SHP77 treated with DMSO at 0.1 percent for 48 hours (cell line): ENCODE measurements at places on chromosomes 5 and 9.

DNA sequence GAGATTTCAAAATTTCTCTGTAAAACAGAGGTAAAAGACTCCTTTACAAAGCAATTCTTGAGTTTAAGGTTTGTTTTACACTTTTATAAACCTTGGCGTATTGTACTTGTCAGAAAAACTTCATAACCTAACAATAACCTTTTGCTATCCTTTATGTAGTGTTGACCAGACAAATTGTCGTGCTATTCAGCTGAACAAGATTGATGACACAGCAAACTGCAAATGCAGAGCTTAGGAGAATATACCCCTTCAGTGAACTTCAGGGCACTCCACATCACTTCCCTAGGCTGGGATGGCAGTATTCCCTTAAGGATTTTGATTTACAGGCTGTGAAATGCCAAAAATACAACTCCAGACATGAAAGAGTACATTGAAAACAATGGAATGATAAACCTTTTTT lies 89.2 kb upstream of the CDH18 start:
- no peak for DNase-seq

DNA sequence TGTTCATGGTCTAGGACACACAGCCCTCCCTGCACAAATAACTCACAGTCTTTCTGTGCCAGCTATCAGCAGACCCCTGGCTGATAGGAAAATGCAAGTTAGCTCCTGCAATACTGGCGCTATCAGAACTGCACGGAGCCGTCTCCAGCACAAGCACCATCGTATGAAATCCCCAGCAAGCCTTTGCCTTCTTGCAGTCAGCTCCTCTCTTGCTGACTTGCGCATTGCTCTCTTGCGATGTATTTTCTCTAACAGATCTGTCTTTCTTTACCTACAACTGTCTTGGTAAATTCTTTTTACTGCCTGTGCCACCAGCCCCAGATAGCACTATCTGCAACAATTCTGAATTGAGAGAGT lies 25.1 kb upstream of the UGCG start:
- DNase-seq = no peak

DNA sequence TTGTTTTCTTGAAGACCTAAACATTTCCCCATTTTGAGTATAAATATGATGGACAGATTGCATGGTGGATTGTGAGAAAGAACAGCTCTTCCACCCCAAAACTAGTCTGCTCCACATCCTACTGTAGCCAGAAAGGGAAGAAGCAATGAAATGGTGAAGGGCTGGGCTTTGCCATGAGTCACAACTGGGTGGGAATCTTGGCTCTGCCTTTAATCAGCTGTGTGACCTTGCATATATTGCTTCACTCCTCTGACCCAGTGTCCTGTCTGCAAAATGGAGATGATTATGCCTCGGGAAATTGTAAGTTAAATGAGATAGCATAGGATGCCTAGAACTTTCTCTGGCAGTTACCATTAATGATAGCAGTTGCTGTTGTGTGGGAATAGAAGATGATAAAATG lies 101.9 kb downstream of the PDE8B start:
- no peak for DNase-seq

DNA sequence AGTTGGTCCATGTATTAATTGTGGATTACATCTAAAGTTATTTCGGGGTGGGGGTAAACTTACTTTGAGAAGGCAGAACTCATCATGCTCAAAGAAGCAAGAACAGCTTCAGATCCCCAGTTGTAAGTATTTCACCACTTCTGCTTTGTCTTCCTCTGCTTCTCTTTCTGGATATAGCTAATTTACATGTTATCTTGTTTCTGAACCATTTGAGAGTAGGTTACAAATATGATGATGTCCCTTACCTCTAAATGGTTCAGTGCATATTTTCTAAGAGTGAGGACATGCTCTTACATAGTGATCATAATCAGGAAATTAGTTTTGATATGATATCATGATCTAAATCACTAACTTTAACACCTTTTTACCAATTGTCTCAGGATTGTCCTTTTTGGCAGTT lies 11.9 kb downstream of the TRIO start:
- no peak for DNase-seq

- DNase-seq = no peak
These were observed 45.0 kb downstream of the PRR16 start for GRCh38 chr5:120509053-120509452.

- DNase-seq = no peak
These were observed 197.5 kb downstream of the MAPKAP1 start for GRCh38 chr9:125509476-125509875.

DNA sequence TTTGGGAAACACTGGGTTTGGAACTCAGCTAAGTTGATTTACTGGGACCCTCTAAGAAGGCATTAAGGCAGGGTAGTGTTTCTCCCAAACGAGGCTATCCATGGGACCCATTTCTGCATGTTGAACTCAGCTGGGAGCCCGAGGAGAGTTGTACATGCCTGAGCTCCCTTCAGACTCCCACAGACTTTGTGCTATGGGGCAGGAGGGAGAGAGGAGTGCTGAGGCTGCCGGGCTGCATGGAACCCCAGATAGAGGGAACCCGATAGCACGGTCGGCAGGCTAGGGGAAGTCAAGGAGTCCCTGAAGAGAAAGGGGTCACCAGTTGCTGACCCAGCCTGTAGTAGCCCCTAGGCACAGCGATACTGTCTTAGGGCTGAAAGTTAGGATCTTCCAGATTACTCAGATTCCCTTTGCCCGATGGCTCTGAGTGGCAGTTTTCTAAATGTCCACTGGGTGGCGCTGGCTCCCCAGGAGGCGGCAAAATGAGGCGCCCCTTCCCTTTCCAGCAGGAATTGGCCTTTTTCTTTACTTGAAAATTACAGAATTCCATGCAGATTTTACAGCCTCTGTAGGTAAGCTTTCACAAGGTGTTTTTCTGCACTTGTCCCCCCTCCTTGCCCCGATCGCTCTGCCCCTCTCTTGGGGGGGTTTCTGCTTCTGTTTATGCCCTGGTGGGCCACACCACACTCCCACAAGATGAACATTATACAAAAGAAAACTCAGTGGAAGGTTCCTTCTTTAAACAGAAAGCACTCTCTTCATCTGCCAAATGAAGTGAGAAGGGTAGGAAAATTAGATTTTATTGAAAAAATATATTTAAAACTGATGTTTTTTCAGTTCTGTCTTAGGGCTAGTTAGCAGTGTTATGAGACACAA lies 17.8 kb downstream of the NANS start:
- no peak for DNase-seq

GRCh38 chr9:122580360-122580759 lies 2.8 kb downstream of the OR1L8 start:
- DNase-seq = no peak

GRCh38 chr5:161414896-161415295 lies 131.6 kb downstream of the GABRB2 start:
- DNase-seq = no peak

- no peak for DNase-seq
These were observed 72.6 kb downstream of the SH3RF2 start for GRCh38 chr5:146009020-146009419.

GRCh38 chr5:139431706-139432105 lies 7.6 kb downstream of the DNAJC18 start:
- DNase-seq = no peak

DNA sequence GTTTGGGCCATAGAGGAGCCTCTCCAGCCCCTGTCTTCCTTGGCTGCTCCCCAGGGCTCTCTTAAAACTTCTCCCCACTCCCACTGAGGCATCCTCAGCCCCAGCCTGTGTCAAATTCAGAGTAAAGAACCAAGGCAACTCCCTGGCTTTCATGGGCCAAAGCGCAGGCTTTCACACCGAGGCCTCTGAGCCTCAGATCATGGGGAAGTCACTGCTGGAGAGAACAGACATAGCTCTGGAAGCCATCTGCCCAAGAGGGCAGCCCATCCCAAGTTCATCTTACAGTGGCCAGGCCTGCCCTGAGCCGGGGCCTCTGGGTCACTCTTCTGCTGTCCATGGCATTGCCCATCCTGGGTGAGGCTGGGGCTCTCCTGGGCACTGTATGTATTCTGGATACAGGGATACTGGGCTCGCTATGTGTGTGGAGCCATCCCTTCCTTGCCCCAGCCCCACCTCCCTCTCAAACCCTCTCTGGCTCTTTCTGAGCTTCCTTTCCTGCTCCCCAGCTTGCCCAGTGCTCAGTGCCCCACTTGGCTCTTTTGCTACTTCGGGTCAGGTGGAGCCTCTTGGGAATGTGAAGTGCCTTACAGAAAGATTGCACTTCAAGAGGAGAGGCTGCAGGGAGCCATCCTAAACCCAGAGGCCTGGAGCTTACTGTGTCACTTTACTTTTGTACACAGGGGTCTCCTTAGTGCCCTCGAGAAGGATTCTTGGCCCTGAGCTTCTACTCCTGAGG lies 33.0 kb downstream of the TGFBI start:
- DNase-seq = no peak

DNA sequence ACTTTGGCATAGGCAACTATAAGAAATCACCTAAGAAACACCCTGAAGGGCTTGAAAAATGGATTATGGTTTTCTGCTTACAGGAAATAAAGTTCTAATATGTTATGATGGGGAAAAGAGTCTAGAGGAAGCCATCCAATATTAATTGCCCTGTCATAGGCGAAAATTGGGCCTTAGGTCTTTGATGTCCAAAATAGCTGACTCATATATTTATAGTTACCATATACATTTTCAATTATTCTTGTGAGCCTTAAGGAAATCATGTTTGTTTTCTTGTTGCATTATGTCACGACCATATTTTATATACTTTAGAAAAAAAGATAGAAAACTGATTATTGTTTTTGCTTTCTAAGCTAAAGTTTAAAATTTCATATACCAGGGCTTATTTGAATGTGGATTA lies 509.1 kb downstream of the CDH12 start:
- DNase-seq = no peak

GRCh38 chr9:36123515-36123914 lies 13.0 kb upstream of the GLIPR2 start:
- DNase-seq = no peak

GRCh38 chr9:69180200-69180599 lies 6.1 kb downstream of the TJP2 start:
- no peak for DNase-seq

DNA sequence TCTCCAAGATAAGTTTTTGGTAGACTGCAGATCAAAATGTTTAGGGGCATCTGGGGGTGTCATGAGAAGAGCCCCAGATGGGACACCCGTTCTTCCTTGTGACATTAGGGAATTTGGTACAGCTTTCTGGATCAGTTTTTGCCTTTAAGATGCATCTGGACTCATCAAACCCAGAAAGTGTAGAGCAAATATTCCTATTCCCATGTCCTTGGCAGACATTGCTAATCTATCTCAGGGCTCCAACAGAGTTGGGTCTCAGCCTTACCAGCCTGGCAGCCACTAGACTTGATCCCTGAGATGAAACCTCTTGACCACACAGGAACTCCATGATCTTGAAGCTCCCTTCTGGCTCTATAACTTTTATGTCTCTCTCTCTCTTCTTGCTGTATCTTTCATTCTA lies 35.6 kb downstream of the ERGIC1 start:
- no peak for DNase-seq

DNA sequence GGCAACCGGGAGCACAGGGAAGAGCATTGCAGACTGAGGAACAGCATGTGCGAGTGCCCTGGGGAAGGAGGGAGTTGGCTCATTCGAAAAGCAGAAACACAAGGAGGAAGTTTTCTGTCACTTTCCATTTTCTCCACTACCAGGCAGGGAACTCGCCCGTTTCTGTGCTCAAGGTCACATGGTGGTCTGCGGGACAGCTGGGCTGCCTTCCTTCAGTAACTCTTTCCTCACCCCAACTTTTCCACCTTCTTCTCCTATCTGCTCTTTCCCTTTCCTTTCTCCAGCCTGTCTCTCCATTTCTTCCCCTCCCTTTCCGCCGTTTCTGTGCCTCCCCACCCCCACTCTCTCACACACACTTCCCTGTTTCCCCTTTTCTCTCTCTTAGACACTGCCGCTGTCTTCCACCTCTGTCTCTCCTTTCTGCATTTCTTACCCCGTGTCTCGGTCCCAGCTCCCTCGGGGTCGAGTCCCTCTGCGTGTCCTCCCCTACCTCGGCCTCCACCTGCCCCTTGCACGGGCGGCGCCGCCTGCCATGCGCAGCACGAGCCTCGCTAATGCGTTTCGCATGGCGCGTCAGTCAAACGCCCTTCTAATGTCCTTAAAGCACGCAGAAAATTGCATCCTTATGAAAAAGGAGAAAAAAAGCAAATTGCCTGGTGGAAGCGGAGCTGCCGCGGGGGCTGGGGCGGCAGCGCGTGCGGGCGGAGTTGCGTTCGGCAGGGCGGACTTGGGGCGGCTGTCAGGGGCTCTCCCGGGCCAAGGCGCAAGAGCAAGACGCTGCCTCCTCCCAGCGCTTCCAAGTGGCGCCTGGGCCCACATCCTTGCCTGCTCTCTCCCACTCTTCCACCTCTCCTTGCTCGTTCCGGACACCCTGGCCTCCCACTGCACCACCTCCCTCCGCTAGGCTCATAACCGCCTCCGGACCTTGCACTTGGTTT lies 9.5 kb downstream of the BARX1 start:
- DNase-seq = no peak

DNA sequence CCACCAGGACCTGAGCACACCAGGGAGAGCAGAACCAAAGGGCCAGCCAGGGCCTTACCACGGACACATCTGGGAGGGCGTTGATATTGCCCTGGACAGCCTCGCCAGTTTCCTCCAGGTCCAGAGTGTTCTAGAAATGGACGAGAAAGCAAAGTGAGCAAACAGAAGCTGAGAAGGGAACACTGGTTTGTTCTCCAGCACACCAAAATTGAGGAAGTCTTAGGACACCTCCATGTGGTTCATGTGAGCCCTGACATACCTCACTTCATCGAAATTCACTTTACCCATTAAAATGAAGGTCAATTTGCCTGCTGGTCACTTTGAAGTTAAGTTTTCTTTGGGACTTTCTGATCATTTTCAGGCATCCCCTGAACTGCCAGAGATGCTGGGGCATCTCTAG lies 20.1 kb upstream of the AKNA start:
- DNase-seq = no peak

DNA sequence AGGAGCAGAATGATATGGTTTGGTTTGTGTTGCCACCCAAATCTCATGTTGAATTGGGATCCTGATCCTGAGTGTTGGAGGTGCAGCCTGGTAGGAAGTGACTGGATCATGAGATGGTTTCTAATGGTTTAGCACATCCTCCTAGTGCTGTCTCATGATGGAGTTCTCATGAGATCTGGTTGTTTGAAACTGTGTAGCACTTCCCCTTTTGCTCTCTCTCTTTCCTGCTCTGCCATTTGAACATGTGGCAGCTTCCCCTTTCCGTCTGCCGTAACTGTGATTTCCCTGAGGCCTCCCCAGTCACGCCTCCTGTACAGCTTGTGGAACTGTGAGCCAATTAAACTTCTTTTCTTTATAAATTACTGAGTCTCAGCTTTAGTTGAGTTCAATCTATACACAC lies 756.8 kb upstream of the CDH6 start:
- DNase-seq = no peak

DNA sequence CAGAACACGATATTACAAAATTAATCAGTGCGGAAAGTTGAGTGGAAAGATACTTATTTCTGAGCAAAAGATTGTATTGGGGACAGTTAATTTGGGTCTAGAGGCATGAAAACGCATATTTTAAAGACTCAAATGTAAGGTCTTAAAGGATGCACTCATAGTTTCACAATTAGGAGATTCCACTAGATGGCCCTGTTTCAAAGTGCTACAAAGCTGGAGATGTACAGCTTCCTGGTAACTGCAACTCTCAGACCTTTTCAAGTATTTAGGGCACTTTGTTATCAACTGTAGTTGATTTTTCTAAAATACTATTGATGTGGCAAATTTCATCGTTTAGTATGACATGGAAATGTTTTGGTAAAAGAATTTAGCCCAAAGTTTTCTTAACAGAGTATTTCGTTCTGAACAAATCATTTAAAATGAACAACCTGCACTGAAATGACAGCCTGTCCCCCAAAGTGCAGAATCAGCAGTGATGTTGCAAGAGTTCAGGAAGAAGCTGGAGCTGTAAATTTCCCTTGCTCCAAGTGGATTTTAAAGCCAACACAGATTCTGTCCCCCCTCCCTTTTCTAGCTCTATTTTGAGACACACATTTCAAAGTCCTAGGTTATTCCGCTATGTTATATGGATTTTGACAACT lies 16.2 kb upstream of the NDUFB6 start:
- DNase-seq = no peak
